Right renal pelvis (tissue), 4 donors: ENCODE measurements at places on chromosomes 6 and 20.

DNA sequence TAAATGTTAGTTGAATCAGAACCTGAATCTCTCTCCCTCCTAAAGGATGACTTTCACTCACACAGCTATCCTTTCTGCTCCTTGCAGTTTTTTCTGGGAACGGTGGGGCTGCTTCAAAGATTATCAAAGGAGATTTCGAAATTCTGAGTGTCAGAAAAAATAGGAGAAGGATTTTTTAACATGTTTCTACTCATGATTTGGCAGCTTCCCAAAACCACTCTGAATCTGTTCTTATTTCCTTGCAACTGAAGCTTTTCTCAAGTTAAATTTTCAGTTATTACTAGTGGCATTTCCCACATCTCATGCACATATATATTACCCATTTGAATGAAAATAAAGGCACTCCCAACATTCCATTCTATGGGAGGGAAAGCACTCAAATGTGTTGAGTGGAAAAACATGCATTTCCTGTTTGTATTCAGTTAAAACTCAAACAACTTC is 123.6 kb downstream of the LCA5 start:
- no peak for DNase-seq

DNA sequence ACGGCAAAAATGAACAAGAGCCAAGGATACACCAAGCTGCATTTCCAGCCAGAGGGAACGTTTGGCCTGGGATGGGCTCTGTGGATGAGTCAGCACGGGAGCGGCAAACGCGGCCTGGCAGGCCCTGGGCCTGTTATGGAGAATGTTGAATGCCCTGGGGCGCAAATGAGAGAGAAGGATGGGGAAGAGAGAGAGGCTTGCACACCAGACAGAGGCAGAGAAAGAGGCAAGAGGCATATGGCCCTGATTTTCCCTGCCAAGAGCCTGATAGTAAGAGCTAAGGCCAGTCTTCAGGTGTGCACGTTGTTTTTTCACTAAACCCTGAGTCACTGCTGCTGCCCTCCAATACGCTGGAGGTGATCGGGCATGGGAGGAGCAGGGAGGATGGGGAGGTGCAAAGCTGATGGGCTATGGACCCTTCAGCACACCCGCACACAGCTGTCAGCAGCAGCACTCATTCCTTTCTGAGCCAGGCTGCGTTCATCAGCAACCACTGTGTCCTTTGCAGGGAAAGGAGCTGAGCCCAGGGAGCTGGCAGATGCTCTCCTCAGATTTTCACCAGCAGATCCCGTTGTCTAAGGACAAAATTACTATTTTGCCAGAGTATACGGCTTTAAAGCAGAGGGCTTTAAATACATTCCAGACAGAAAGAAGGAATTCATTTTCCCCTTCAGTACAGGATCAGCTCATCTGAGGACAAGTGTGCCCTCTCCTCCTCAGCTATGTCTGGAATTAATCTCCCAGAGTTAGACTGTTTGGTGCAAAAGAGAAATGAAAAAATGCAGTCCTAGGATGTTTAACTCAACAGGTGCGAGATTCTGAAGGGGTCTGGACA is 61.7 kb upstream of the SLC22A23 start:
- no peak for DNase-seq

DNA sequence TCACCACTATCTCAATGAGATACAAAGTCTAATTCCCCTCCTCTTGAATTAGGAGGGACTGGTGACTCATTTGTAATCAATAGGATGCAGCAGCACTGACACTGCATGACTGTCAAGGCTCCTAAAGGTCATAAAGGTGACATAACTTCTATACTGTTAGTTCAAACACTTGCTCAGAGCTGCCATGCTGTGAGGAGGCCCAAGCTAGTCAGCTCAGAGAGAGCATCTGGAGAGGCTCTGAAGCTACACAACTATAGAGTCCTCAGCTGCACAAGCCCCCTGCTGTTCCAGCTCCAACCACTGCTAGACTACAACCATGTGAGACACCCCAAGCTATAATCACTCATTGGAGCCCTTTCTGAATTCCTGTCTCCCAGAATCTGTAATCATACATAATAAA is 17.0 kb upstream of the HEY2 start:
- no peak for DNase-seq

DNA sequence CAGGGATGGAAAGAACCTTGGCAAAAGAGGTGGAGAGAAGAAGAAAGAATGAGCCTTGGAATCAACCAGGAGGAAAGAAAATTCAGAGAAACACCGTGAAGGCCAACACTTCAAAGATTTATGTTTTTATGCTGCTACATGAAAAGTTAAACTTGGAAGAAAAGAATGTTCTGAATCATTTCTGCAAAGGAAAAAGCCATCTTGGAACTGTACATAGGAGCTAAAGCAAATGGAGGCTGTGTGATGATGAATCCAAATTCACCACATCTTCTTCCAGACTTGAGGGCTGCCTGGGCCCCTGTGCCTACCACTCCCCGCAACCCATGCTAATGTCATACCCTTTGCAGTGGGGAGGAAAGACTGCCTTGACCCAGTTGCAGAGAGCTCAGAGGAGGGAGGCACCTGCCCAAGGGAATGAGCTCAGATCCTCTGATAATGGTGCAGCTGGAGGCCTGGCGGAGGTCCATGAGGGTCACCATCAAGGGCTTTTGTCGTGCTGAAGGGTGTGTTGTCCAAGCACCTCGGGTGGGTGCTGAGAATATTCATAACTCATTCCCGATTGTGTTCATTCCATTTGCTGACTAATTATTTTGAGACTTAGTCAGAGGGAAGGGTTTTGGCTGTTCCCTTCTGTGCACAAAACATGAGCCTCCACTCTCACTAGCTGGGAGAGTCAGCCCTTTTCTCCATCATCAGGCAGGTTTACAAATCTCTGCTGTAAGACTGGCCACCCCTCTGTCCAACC is 245.8 kb upstream of the JAG1 start:
- DNase-seq, result no peak

- DNase-seq, result no peak
Observed at GRCh38 chr20:61253264-61253639, 1.2 kb downstream of the CDH4 start.
